ENCODE measurements at places on chromosomes 3 and 15.

GRCh38 chr15:40163657-40164416 is 3.0 kb downstream of the BUB1B start:
- DNase-seq = no peak

GRCh38 chr3:170712798-170713197 is 126.9 kb upstream of the SLC7A14 start:
- DNase-seq = no peak

GRCh38 chr3:137766876-137767537 is 2.9 kb downstream of the SOX14 start:
- DNase-seq = no peak

GRCh38 chr3:190768891-190769290 is 93.6 kb downstream of the GMNC start:
- no peak for DNase-seq

GRCh38 chr15:31328969-31329639 is 2.5 kb downstream of the KLF13 start:
- no peak for DNase-seq

GRCh38 chr3:52986049-52986448 is 59.8 kb downstream of the SFMBT1 start:
- DNase-seq = no peak

DNA sequence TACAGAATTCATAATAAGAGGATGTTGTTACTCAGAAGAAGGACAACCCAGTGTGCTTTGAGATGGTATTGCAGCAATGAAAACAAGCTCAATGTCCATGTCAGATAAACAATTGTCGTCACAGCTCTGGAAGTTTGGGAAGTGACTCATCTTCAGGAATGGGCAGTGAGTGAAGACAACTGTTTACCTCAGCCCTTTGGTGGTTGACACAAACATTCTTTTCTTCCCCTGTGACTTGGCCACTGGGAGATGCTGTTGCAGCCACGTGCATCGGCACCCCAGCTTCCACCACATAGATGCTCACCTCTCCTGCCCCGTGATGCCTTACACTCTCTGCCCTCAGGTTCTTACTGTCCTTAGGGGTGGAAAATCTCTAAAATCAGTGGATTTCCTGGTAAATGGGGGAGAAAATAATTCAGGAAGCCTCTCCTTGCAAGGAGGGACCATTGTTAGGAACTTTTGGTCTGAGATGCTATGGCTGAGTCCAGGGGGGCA is 114.1 kb upstream of the GALNT15 start:
- DNase-seq = peak; percentile 100

DNA sequence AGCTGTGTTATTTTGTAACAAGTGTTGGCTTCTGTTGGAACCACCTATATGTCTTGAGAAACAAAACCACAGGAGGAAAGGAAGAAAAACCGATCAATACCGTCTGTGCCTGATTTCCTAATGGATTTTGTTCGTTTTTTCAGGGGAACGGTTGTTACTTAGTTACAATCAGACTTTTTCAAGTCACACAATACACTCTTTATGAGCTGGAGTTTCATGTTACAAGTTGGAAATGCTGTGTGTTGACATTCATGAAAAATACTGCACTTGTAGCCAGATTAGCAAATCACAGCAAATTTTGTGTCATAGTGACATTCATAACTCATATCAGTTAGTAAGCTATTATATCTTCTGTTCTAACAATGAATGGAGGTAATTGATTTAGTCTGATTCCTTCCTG is 78.9 kb downstream of the SLTM start:
- no peak for DNase-seq

GRCh38 chr3:115385774-115386730 is 237.3 kb upstream of the GAP43 start:
- no peak for DNase-seq

- DNase-seq = no peak
Measured at GRCh38 chr3:15800327-15800726, 2.5 kb upstream of the ANKRD28 start.

DNA sequence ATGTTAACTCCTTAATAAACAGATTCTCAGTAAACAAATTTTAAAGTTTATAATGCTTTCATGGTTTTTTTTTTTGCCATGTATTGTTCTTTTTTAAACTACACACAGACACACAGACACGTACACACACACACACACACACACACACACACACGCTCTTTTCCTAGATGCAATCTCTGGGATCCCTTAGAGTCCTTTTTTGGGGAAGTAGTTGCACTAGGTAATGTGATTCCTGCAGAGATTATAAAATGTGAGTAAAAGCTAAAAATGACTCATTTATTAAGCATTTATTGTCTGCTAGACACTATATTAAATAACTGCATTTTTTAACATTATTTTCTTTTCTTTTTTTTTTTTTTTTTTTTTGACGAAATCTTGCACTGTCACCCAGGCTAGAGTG is 19.9 kb downstream of the NDUFB5 start:
- DNase-seq = no peak

GRCh38 chr3:100754563-100755334 is 45.5 kb downstream of the TFG start:
- no peak for DNase-seq

DNA sequence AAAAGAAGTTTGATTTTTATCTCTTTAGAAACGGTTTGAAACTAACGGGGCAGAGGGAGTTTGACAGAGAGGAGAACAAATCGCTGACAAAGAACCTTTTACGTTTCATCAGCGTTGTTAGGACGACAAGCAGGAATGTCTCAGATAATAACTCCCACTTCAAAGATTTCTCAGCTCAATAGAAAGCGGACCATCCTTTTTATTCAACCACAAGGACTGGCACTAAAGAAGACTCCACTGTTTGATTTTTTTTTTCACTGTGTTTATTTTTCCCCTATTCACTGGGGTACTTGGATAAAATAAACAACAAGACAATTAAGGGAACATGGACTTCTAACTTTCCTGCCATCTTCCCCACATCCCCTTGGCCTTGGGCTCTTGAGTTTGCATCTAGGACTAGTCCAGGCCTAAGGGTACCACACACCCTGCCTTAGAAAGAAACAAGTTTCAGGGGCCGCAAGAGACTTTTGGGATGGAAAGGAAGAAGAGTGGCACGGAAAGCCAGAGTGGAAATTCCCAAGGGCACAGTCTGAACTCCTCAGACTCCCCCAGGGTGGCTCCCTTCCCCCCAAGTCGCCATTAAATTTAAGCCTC is 19.0 kb downstream of the ZIC4 start:
- no peak for DNase-seq

- DNase-seq = no peak
Measured at GRCh38 chr3:114899186-114899931, 247.7 kb downstream of the ZBTB20 start.

- DNase-seq = no peak
Measured at GRCh38 chr3:122803977-122804376, 9.1 kb downstream of the SLC49A4 start.

DNA sequence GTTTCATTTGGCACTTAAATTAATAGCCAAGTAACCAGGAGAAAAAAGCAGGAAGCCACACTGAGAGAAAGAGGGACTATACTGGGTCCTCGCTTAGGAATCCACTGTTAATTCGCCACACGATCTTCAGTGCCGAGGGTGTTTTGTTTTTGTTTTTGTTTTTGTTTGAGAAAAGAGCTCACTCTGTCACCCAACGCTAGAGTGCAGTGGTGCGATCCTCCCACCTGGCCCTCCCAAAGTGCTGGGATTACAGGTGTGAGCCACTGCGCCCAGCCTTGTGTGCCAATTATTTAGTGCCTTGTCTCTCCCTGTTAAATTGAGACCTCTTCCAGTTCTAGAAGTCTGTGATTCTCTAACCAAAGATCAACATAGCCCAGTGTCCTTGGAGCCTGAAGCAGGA is 53.8 kb upstream of the TPM1 start:
- no peak for DNase-seq

GRCh38 chr3:54376142-54376807 is 253.9 kb downstream of the CACNA2D3 start:
- DNase-seq = no peak

DNA sequence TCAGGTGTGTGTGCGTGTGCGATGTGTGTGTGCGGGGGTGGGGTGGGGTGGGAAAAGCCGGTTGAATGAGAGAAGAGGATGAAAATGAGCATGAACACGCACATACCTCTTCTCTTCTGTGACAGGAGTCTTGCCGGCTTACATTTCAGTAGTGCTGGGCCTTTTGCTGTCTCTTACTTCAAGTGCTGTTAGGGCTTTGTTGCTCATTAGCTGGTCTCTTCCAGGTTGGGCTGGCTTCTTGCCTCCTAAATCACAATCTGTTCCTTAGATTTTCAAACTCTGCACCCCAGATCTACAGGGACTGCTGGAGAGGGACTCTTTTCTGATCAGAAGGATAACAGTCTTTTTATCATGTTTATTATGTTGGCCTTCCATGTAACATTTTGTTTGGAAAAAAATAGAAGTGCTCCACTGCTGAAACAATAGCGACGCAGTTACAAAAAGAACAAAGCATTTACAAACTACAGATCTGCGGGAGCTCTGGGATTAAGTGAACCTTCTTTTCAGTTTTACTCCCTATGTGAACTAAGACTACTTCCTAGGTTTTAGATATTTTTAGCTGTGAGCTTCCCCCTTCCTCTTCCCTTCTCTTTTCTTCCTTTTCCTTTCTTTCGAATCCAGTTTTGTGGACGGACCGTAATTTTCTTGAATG is 48.5 kb downstream of the USP13 start:
- no peak for DNase-seq

GRCh38 chr3:141323936-141324704 is 44.2 kb upstream of the ZBTB38 start:
- no peak for DNase-seq

- DNase-seq = no peak
Measured at GRCh38 chr3:98021830-98022560, 13.1 kb downstream of the GABRR3 start.

GRCh38 chr3:72196377-72196929 is 411.5 kb upstream of the PROK2 start:
- DNase-seq = no peak

DNA sequence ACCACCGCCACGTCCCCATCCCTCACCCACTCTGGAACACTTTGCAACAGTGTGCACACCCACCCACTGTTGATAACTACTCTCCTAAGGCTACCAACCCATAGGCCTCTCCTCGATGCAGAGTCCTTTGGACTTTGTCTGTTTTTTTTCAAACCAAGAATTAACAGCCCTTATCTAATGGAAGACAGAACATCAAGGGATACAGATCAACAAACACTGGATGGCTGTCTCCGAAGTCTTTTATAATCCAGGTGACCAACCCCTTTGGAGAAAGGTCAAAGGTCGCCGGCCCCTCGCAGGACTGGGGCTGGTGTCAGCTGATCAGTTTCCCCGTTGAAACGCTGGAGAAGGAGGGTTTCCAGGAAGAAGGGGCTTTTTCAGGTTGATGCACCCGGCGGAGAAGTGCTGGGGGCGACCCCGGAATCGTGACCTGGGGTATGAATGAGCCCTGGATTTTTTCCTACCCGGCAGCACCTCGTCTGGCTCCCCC is 532 bp downstream of the B4GALT4 start:
- no peak for DNase-seq

DNA sequence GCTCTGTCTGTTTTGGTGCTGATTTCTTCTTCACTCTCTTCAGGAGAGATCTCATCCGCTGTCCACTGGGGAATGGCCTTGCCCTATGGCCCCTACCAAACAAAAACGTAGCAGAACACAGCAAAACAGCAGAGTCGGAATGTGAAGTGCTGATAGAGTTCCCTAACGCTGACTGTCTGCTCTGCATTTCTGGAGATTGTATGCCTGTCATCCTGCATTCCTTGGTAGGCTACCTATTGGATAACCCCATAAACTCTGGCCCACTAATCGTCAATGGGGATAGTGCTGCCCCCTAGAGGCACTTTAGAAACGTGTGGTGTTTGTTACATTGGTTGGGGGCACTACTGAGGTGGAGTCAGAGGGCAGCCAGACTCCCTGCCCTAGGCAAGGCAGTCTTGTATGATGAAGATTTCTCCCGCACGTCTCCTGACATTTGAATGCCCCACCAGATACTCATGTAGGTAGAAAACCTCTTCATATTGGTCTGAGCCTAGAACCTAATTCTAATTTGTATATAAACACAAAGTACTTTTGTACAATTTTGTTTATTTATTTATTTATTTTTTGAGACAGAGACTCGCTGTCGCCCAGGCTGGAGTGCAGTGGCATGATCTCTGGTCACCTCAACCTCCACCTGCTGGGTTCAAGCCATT is 15.6 kb upstream of the MAGEF1 start:
- no peak for DNase-seq

GRCh38 chr15:66765478-66766281 is 63.6 kb downstream of the SMAD6 start:
- no peak for DNase-seq

GRCh38 chr15:65583701-65584100 is 27.2 kb downstream of the INTS14 start:
- DNase-seq = no peak

DNA sequence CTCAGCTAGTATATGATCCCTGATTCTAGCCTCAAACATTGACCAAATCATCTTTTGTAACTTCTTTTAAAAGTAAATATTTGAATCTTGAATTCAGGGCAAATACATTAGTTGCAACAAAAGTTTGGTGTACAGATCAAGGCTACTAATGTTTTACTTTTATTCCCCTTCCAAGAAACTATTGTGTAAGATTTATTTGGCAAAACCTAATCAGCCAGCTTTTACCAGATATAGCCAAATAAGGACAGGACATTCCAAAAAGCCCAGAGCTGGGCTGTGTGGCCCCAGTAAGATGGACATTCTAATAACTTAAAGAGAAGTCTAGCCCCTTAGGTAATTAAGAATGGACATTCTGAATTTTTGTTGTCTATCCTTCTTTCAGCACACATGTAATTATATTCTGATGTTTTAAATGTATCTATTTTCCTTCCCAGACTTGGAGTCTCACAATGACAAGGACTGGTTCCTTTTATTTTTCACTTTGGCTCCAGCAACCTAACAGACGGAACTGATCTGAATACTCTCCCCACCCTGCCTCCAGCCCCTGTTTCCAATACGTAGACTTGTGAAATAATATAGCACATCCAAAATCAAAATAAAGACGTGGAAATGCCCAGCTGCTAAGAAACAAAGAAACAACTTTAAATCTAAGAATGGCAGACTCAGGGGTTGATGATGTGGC is 48.1 kb downstream of the STARD5 start:
- DNase-seq = no peak

DNA sequence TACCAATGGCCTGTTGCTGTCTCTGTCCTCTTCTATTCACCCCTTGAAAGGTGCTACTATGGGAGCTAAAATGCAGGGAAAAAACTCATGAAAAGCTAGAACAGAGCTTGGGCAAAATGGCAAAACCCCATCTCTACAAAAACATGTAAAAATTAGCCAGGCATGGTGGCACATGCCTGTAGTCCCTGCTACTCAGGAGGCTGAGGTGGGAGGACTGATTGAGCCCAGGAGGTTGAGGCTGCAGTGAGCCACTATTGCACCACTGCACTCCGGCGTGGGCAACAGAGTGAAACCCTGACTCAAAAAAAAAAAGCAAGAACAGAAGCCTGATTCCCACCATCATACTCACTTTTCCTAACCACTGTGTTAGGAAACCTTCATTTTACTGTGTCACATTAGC is 1.9 kb downstream of the MAP4 start:
- DNase-seq = no peak
